ENCODE measurements at places on chromosomes 3 and 15. TPM values are rescaled to one million over a fixed set of nuclear protein-coding genes. Genes with fewer than 3 reads are reported as not detected.
A peak's percentile ranks its signal among the peaks of the same experiment; 100 is the strongest.

Gene AADACL2
- polyA plus RNA-seq, result not detected

Gene GRK7
- not detected for polyA plus RNA-seq

Gene FBXW12
- not detected for polyA plus RNA-seq

Gene RHOV
- polyA plus RNA-seq, result 0.15 TPM

Gene ITIH4
- polyA plus RNA-seq, result 25.0 TPM

GRCh38 chr15:94198633-94199032 lies 32.7 kb upstream of the MCTP2 start:
- no peak for DNase-seq

DNA sequence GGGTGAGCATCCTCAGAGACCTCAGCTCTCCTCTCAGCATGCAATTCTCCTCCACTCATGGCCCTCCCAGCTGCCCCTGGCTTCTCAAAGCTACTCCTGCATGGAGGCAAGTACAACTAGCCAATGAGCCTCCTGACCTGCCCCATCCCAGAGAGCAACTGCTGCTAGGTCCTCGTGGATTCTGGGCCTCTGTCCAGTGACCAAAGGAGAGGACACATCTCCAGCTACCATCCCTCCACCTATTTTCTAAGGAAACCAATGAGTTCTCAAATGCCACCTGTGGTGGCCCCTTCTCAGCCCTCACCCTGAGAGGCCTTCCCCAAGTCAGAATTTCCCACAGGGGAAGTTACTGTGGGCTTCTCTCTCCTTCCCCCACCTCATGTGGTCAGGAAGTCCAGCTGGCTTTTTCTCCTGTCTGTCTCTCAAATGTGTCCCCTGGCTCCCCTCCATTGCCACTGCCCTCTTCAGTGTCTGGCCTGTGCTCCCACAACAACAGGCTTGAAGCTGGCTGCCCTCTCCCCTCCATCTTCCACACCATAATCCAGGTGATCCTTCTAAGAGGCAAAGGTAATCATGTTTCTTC lies 43.0 kb downstream of the LIPC start:
- no peak for DNase-seq

GRCh38 chr3:45599984-45600650 lies 5.6 kb downstream of the LIMD1 start:
- no peak for DNase-seq

GRCh38 chr15:87508086-87508485 lies 748.5 kb downstream of the NTRK3 start:
- DNase-seq, result no peak

DNA sequence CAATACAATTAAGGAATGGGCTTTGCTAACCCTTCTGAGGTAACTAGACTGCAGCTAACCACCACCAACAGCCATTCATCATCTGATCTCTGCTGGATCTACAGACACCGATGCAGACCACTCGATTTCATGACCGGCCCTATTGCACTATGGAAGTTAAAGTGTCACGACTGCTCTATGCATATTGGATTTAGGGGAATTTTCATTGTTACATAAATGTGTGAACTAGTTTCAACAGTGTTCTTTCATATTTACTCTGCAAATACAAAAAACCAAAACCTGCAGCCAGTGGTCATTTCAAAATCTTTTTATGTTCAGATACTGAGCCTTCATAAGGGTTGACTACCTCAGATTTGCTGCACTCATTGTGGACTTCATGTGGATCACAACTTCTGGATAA lies 14.5 kb downstream of the CDV3 start:
- DNase-seq, result no peak

DNA sequence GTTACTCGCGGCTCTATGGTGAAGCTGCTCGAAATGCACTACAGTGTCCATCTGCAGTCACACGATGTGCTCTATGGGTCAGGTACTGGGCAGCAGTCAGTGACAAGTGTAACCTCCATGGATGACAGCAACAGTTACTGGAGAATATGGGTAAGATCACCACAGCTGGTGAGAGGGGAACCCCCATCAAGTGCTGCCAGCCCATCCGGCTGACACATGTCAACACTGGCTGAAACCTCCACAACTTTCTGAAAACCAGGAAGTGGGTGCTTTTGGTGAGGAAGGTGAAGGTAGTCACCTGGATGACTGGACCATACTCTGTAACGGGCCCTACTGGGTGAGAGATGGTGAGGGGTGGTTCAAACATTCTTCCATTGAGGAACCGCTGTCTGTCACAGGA lies 87.4 kb upstream of the C15orf39 start:
- no peak for DNase-seq

DNA sequence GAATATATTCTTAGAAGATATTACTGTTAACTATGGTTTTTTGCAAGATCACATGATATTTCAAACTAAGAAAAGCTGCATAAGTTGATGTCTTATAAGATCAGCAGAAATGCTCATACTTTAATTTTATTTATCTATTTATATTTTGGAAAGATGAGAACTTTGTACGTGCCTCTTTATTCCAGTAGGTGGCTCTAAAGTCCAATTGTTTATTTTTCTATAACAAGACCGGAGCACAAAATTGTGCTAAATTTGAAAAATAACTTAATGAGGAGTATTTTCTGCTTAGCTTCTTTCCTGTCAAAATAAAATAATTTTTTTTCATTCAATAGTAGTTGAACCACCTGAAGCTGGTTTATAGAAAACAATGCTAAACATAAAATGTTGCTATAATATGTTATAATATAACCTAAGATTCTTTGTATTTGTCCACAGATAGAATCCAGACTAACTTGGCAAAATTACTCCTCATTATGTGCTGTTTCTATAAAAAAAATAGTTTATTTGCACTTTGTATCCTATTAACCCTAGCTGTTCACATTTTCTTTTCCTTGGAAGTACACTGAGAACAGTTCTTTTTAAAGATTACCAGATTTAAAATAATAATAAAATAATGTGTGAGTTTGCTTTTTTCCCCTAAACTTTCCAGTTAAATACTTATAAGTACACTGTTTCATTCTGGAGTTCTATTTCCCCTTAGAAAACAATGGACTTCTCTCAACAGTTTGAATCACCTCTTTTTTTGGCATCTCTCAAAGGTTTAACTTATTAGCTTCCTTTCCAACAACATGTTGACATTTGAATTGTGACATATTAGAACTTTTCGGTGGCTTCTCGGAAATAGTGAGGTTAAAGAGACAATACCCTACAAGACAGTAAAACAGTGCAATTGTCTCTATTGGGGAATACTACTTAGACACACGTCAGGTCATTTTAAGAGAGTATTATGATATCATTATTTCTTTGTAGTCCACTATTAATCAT lies 530.0 kb downstream of the MECOM start:
- no peak for DNase-seq

GRCh38 chr3:152123457-152123856 lies 145.3 kb upstream of the MBNL1 start:
- no peak for DNase-seq

- DNase-seq, result no peak
Observed at GRCh38 chr3:140146668-140147067, 211.7 kb downstream of the CLSTN2 start.

- no peak for DNase-seq
Observed at GRCh38 chr3:53354945-53355498, 7.7 kb upstream of the DCP1A start.

DNA sequence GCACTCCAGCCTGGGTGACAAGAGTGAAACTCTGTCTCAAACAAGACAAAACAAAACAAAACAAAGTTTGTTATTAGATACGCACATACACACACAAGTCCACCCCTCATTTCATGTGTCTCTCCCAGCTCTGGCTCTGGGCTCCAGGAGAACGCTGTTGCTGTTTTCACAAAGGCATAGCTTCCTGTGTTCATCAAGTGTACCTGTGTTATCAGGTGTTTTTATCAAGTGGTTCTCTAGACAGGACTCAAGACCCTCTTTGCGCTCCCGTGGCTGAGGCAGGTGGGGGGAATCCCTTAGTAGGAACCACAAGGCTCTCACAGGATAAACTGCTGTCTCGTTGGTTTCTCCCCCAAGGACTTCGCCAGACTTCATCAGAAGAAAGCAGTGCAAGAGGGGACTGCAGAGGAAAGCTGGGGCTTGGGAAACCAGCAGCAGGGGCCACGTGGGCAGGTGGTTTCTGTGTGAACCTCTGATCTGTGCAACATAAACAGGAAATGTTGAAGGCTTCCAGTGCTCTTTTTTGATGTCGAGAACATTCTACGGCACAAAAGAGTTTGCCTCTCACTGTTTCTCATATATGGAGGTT lies 6.9 kb upstream of the PPP1R2 start:
- no peak for DNase-seq

DNA sequence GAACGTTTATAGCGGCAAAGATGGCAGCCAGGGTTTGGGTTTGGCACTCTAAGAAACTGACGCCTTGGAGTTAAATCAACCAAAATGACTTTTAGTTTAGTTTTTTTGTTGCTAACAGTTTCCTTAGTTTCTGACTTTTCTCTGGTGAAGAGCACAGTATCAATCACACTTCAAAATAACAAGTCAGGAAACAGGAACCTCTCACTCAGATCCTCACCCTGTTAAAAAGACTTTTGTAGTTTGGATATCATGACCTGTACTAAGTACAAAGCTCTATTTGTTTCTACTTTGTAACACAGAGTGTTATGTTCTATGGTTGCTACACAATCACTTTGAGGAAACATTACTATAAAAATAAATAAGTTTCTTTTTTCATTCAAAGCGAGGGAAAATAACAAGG lies 51.1 kb downstream of the ATP10A start:
- DNase-seq, result no peak

GRCh38 chr3:23450051-23450450 lies 246.9 kb downstream of the UBE2E2 start:
- DNase-seq, result no peak

DNA sequence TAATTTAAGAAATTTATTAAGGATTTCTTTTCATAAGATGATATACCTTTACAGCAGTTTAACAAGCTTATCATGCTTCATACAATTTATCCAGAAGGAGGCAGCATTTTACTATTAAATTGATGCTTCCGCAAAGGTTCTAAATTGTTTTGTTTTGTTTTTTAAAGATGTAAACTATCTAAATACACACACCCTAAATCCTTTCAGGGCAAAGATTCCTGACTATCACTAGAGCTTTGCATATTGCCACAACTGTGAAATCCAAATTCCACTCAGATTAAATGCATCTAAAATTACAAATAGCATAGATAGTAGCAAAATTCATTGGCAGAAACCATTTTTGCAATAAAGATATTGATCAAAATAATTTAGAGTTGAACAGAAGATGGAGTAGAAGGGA lies 44.5 kb upstream of the CCNL1 start:
- DNase-seq, result no peak

- DNase-seq, result peak; percentile 53
Observed at GRCh38 chr15:30985081-30985531, 6.3 kb downstream of the MTMR10 start.

DNA sequence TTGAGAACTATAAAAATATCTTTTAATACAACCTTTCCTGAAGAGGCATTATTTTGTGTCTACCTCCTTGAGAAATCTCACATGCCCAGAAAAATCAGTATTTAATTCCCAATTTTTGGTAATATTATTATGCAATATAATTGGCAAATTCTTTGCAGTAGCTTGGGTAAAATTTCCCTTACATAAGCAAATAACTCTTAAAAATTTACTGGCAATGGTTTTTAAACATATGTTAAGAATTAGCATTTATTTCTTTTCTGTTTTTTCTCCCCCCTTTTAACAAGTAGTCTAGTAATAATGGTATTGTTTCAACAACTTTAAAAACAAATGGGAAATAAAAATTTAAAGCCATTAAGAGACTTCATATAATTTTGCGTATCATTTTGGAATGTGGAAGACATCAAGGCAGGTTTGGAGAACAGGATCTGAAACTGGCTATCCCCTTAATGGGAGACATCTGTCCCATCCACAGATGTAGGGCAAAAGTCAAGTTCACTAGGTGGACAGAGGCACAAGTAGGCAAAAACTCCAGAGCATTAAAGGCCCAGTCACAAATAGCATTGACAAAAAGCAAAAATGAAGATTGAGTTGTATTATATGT lies 89.6 kb upstream of the AADACL2 start:
- DNase-seq, result no peak

- no peak for DNase-seq
Observed at GRCh38 chr3:116947809-116948208, 238.2 kb downstream of the TUSC7 start.

DNA sequence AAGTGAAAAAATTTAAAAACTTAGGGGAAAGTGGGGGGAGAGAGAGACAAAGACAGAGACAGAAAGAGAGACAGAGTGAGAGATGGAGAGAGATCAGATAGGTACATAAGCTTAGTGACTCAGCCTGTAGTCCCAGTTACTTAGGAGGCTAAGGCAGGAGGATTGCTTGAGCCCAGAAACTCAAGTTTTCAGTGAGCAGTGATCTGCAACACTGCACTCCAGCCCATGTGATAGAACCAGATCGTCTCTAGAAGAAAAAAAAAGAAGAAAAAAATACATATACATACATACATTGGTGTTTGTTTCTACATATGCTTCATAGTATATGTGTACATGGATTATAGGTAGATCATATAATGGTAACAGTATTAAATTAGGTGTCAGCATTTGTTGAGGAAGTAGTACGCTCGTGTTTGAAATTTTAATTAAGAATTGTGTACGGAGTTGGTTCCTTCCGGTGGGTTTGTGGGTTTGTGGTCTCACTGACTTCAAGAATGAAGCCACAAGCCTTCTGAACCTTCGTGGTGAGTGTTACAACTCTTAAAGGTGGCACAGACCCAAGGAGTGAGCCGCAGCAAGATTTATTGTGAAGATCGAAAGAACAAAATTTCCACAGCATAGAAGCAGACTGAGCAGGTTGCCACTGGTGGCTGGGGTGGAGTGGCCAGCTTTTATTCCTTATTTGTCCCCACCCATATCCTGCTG lies 38.3 kb upstream of the SNRPN start:
- no peak for DNase-seq

DNA sequence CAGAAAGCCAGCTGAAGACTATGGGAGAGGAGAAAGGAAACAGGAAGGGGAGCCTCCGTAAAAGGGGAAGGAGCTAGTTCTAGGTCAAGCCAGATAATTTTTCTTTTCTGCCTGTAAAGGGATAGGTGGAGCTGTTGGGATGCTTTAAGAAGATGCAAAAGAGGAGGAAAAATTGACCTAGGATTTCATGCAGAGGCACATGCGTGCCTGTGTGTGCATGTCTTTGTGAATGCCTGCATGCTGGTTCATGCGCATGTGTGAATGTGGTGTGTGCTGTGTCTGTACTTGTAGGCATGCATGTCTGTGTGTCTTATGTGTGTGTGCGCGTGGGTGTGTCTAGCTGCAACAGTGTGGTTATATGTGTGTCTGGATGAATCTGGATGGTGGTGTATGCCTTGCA lies 27.3 kb downstream of the CCDC33 start:
- DNase-seq, result no peak

DNA sequence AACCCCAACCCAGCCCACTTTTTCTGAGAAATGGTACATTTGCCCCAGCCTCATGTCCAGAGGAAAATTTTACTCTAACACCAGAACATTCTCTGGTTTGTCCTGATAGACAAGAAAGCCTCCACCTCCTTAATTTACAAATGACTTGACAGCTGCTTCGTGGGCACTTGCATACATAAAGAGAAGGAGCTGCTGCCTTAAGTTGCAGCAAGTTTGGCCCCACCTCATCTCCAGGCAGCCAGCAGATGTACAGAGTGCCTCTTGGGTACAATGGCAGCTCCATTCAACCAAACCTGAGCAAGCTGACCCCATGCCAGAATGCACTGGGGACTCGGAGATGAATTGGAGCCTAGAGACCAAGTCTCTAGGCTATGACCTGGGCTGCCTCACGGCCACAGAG lies 6.2 kb upstream of the H1-8 start:
- no peak for DNase-seq

Measured in aorta (tissue), 5 donors.